ENCODE measurements at places on chromosomes 3 and 15. TPM values are rescaled to one million over a fixed set of nuclear protein-coding genes. Genes with fewer than 3 reads are reported as not detected.
A peak's percentile ranks its signal among the peaks of the same experiment; 100 is the strongest.

DNA sequence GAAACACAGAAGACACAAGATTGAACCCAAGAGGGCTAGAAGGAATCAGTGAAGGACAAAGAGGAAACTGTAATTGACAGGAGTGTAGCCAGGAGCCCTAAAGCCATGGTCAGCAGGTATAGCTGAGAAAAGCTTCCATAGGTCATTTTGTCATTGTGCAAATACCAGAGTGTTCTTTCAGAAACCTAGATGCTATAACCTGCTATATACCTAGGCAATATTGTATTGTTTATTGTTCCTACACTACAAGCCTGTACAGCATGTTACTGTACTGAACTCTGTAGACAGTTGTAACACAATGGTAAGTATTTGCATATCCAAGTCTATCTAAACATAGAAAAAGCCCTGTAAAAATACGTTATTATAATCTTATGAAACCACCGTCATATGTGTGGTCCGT is 119.3 kb upstream of the LRRFIP2 start:
- H3K27me3 ChIP-seq: peaks cover 2% of the 10 kb centered on the region
- H3K36me3 ChIP-seq: peaks cover 4% of the 10 kb centered on the region
- H3K27ac ChIP-seq: no peak overlapping the region
- H3K4me1 ChIP-seq: peaks cover 1% of the 10 kb centered on the region
- no peak for DNase-seq
- no peak overlapping the region for H3K4me3 ChIP-seq

DNA sequence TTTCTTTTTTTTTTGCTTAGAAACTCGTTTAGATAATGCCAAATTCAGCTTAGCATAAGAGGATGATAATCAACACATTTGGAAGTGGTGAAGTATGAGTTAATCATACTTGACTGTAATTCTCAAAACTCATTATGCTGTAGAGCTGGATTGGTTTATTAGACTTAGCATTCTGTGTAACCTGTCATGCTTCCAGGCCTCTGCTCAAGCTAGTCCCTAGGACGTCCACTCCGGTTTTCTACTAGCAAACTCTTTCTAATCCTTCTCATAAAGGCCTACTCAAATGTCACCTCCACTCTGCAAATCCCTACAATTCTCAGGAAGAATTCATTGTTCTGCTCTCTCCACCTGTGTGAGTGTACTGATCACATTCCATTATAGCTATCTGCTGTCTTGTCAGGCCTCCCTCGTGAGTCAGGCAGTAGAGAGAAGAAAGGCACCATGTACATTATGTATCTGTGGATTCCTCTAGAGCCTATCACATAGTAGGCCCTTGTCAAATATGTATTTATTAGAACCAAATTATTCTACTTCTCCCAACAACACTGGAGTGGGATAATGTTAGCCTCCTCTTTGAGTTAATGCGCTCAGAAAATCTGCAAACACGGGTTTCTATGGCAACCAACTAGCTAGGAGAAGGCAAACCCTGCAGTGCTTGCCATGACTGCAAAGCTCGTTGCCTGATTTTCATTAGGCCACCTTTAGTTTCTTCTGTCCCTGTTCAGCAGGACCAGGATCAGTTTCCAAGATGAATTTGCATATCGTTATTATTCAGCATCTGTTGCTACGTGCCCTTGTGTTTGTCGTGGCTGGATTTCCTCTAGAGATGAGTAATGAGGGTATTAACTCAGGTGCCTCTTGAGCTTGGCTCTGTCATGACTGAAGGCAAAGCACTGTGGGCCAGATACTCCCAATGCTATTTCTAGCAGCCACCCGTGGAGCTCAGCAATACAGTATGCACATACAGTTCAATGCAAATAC is 30.7 kb downstream of the ATP13A5 start:
- H3K27ac ChIP-seq: no peak overlapping the region
- no peaks in the 10 kb centered on the region for H3K27me3 ChIP-seq
- H3K36me3 ChIP-seq: no peaks in the 10 kb centered on the region
- DNase-seq: no peak

DNA sequence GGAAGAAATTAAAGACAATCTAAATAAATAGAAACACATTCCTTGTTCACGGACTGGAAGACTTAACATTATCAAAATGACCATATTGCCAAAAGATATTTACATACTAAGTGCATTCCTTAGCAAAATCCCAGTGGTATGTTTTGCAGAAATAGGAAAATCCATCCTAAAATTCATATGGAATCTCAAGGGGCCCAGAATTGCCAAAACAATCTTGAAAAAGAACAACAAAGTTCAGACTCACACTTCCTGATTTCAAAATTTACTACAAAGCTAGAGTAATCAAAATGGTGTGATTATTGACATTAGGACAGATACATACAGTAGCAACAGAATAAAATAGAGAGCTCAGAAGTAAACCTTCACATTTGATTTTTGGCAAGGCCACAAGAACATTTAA is 515.5 kb downstream of the OCA2 start:
- H3K4me1 ChIP-seq: peaks cover 5% of the 10 kb centered on the region
- H3K27me3 ChIP-seq: peaks cover 1% of the 10 kb centered on the region
- no peaks in the 10 kb centered on the region for H3K36me3 ChIP-seq
- DNase-seq: no peak
- H3K27ac ChIP-seq: no peak overlapping the region

- peaks cover 2% of the 10 kb centered on the region for H3K4me1 ChIP-seq
- peaks cover 37% of the 10 kb centered on the region for H3K27me3 ChIP-seq
- H3K4me3 ChIP-seq: peak overlapping the region; percentile 74
- no peak overlapping the region for H3K27ac ChIP-seq
- no peak for DNase-seq
- no peaks in the 10 kb centered on the region for H3K36me3 ChIP-seq
Measured at GRCh38 chr15:96408591-96409183, 78.2 kb downstream of the NR2F2 start.

DNA sequence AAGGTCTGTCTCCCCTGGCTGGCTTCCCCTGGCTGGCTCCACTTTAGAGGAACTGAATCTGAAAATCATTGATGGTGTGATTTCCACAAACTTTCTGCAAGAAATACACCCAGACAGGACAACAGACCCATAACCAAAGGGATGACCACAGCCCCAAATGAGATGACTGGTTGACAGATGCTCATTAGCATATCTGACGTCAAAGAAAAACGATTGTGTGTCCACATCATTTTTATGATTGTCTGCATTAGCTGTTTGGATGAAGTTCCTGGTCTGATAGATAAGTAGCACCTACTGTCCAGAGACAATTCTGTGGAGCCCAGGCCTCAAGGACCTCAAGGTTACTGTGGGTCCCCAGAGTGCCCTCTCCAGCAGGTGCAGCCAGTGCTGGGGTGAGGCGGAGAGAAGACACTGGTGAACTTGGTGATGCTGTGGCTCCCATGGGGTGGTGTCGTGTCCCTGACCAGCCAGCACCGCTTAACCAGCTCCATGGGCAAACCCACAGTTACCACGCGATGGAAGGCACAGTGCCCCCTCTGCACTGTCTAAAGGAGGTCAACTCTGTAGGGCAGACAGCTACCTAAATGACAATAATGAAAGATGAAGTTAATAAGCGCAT is 127.4 kb downstream of the NSMCE3 start:
- H3K4me1 ChIP-seq: peaks cover 10% of the 10 kb centered on the region
- peak; percentile 9 for DNase-seq
- H3K36me3 ChIP-seq: no peaks in the 10 kb centered on the region
- no peak overlapping the region for H3K4me3 ChIP-seq
- H3K27me3 ChIP-seq: peaks cover 15% of the 10 kb centered on the region

GRCh38 chr3:127590282-127590592 is 296 bp downstream of the TPRA1 start:
- peaks cover 12% of the 10 kb centered on the region for H3K27me3 ChIP-seq
- H3K36me3 ChIP-seq: no peaks in the 10 kb centered on the region

DNA sequence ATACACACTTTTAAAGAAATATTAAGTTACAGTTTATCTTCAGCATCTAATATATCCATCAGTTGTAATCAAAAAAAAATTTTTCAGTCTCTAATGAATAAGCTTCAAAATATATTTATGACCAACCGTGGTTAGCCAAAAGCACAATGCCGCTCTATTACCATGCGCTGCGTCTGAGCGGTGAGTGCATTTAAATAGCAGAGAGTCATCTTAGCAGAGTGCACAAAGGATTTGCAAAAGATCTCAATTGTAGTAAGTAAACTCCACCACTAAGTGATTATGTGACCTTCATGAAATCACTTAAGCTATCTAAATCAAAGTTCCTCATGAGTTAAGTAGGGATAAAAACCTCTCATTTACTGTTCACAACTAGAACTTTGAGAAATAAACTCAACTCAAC is 4.9 kb downstream of the TP63 start:
- DNase-seq: no peak
- H3K27ac ChIP-seq: no peak overlapping the region
- peaks cover 4% of the 10 kb centered on the region for H3K4me1 ChIP-seq
- H3K27me3 ChIP-seq: no peaks in the 10 kb centered on the region

DNA sequence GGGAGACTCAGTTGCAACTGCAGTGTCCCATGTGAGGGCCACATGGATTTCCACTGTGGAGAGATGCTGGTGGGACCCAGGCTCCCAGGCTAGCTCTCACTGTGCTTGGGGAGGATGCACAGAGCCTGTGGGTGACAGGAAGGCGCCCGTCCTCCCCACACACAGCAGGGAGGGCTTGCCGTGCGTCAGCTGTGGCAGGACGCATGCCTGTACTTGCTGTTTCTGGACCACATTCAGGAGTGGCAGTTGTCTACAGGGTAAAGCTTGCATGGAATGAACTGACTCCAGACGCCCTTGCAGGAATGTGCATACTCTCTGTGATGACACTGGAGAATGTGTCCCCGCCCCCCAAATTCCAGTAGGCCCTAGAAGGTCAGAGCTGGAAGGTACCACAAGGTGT is 63.8 kb upstream of the SNRPA1 start:
- H3K27ac ChIP-seq: no peak overlapping the region
- H3K4me3 ChIP-seq: no peak overlapping the region
- peaks cover 3% of the 10 kb centered on the region for H3K4me1 ChIP-seq
- peaks cover 1% of the 10 kb centered on the region for H3K27me3 ChIP-seq
- H3K36me3 ChIP-seq: no peaks in the 10 kb centered on the region

Gene BCHE
- 4.0 TPM for total RNA-seq

DNA sequence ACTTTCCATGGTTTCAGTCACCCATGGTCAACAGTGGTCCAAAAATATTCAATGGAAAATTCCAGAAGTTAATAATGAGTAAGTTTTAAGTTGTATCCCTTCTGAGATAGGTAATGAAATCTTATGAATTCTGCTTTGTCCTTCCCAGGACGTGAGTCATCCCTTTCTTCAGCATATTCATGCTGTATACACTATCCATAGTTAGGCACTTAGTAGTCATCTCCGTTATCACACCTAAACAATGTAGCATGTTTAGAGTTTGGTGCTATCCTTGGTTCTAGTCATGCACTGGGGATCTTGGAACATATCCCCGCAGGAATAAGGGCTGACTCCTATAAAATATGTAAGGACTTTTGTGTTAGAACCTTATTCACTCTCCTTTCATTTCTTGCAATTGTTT is 153.2 kb downstream of the UNC13C start:
- no peaks in the 10 kb centered on the region for H3K27me3 ChIP-seq
- no peak for DNase-seq
- no peak overlapping the region for H3K27ac ChIP-seq
- no peaks in the 10 kb centered on the region for H3K36me3 ChIP-seq
- H3K4me3 ChIP-seq: no peak overlapping the region

GRCh38 chr3:186277268-186277909 is 84.6 kb downstream of the DGKG start:
- no peak overlapping the region for H3K4me3 ChIP-seq
- peaks cover 1% of the 10 kb centered on the region for H3K27me3 ChIP-seq
- no peak overlapping the region for H3K27ac ChIP-seq
- H3K4me1 ChIP-seq: no peaks in the 10 kb centered on the region
- no peak for DNase-seq

GRCh38 chr15:68415061-68415460 is 16.9 kb downstream of the ITGA11 start:
- no peak for DNase-seq
- H3K4me3 ChIP-seq: no peak overlapping the region
- H3K36me3 ChIP-seq: no peaks in the 10 kb centered on the region
- peaks cover 6% of the 10 kb centered on the region for H3K4me1 ChIP-seq

DNA sequence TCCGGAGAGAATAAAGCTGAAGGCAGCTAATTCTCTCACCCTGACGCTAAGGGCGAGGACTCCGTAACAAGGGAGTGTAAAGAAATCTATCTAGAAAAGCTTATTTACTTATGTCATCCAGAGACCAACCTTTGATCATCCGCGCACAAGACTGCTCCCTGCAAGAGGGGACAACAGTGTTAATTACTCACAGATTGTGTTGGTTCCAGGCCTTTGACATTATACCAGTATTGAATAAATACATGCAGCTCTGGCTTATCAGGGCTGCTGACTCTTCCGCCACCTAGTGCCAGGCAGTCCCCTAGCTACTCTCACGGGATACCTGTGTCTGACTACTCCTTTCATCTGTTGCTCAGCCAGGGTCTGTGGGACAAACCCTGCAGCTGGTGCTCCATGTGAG is 211.7 kb downstream of the DTWD1 start:
- DNase-seq: no peak
- H3K36me3 ChIP-seq: no peaks in the 10 kb centered on the region
- no peak overlapping the region for H3K27ac ChIP-seq
- no peaks in the 10 kb centered on the region for H3K4me1 ChIP-seq

- H3K27ac ChIP-seq: no peak overlapping the region
- H3K4me1 ChIP-seq: no peaks in the 10 kb centered on the region
- no peaks in the 10 kb centered on the region for H3K36me3 ChIP-seq
- no peak for DNase-seq
Measured at GRCh38 chr15:41501931-41502794, 8.5 kb downstream of the ITPKA start.

Gene CSPG5
- 0.76 TPM for total RNA-seq

GRCh38 chr15:87477026-87477425 is 779.5 kb downstream of the NTRK3 start:
- H3K36me3 ChIP-seq: peaks cover 3% of the 10 kb centered on the region
- H3K4me1 ChIP-seq: peaks cover 8% of the 10 kb centered on the region
- DNase-seq: no peak
- no peak overlapping the region for H3K4me3 ChIP-seq

Data from glutamatergic neuron (in vitro differentiated cells).